Fibroblast of skin of right biceps (primary cell): ENCODE measurements at places on chromosomes 11 and 22.
A peak's percentile ranks its signal among the peaks of the same experiment; 100 is the strongest.

GRCh38 chr11:48104568-48104924, 112.1 kb upstream of the OR4B1 start:
- DNase-seq, result no peak

GRCh38 chr11:68206211-68206610, 6.9 kb downstream of the KMT5B start:
- DNase-seq, result peak; percentile 61

GRCh38 chr22:45001653-45002052, 8.2 kb downstream of the PHF21B start:
- DNase-seq, result no peak

DNA sequence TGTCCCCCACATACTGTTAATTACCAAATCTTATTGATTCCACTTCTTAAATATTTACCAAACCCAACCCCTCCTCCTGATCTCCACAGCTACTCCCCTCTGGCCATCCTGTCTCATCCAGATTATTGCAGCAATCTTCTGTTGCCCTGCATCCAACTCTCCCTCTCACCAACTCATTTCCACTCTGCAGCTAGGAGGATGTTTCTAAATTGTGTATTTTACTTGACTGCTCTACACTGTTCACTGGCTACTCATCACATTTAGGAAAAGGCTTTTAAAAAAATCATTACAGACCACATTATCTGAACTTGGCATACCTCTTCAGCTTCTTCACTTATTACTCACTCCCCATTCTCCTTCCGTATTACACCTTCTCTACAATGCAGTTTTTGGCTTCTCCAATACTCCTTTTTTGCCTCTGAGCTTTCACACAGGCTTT, 117.9 kb downstream of the ATG16L2 start:
- peak; percentile 59 for DNase-seq

DNA sequence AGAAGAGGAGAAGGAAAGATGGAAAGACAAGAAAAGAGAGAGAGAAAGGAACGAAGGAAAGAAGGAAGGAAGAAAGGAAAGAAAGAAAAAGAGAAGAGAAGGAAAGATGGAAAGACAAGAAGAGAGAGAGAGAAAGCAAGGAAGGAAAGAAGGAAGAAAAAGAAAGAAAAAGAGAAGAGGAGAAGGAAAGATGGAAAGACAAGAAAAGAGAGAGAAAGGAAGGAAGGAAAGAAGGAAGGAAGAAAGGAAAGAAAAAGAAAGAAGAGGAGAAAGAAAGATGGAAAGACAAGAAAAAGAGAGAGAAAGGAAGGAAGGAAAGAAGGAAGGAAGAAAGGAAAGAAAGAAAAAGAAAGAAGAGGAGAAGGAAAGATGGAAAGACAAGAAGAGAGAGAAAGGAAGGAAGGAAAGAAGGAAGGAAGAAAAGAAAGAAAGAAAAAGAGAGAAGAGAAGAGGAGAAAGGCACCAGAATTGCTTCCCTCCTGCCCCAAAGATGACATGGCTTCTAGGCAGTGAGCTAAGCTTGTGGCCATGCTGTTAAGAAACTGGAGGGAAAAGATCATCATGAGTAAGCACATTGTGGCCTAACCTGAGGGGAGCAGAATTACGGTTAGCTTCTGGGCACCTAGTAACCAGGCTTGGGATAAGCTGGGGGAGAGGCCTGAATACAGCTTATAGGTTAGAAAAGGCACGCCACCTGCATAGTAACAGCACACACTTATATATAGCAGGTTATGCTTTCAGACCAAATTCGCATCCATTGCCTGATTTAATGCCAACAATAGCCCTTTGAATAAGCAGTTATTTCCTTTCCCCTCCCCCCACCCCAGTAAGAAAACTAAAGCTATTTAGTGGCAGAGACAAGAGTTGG, 2.3 kb upstream of the ST3GAL4 start:
- DNase-seq, result peak; percentile 72

DNA sequence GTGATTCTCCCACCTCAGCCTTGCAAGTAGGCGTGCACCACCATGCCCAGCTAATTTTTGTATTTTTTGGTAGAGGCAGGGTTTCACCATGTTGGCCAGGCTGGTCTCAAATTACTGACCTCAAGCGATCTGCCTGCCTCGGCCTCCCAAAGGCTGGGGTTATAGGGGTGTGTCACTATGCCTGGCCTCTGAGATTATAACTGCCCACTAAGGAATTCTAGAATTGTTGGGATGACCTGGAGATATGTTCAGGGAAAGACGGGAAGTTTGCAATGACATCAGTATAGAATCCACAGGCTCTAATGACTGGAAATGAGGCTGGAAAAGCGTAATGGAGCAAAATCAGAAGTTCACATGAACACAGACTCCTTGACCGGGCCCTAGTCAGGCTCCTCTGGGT, 62.2 kb downstream of the CLMP start:
- DNase-seq, result no peak

DNA sequence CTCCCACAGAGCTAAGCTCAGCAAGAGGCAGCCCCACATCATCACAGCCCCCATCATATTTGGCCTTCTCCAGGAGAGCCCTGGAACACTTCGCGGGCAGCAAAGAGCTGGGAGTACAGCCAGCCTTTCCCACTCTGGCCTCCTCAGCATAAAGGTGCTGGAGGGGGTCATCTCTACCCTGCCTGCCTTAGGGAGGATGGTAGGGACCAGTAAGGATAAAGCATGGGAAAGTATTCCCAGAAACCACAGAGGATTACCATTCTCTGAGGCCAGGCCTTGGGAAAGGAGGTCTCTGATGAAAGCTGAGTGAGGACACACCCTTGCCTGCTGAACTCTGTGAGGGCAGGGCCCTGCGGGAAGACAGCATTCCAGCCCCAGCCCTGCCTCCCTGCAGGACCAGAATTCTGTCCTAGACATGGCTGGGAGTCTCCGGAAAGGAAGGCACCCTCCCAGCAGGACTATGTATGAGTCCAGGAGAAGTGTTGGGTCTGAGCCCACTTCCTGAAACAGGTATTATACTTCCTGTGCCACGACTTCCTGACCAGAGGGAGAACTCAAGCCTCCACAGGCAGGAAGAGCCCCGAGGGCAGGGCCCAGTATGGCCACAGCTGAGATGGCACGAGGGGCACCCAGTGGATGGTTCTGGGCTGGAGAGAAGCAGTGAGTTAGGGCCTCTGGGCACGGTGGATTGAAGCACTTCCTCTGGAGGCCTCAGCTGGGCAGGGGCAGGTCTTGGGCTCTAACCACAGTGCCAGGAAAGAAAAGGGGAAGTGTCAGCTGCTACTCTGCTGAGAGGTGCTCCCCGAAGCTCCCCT, 12.9 kb upstream of the CASTOR1 start:
- DNase-seq, result peak; percentile 60

- DNase-seq, result peak; percentile 81
Measured at GRCh38 chr11:103486604-103487003, 377.4 kb downstream of the DYNC2H1 start.

- DNase-seq, result no peak
Measured at GRCh38 chr22:28188178-28188879, 269.3 kb upstream of the PITPNB start.

DNA sequence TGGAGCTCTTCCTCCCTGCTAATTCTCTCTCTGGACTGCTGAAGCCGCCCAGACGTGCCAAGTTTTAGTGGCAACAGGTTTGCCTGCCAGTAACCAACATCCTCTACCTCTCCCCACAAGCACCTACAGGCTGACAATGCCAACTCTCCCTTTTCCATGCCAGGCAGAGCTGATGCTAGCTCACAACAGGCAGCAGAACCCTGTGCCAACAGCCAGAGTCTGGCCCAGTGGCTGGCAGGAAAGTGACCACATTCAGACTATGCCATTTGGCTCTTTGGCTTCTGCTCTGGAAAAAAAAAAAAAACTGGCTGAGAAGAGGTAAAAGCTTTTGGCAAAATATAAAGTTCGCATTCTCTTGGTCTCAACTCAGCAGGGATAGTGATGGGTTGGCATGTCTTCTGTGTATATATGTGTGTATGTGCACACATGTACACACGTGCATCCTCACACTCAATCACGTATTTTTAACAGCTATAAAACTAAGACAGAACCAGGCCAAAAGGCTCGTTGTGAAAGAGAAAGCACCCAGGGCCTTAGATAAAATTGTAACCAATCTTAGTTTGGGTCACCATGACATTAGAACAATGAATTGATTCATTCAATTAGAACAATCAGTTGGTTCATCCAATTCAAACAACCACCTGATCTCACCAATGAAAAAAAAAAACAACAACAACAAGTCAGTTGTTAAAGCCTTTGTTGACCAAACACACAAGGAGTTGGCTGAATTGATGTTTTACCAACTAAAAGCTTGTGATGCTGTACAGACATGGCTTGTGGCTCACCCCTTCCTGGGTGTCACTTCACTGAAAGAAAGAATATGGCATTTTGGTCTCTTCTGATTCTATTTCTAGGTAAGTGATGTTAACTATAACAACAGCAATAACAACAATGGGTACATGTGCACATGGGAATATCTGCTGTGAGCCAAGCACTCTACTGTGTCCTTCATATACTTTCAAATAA, 48.6 kb downstream of the TRIM29 start:
- no peak for DNase-seq

GRCh38 chr11:17958446-17958845, 54.4 kb downstream of the SERGEF start:
- DNase-seq, result no peak

- no peak for DNase-seq
Measured at GRCh38 chr11:121717296-121717695, 264.5 kb upstream of the SORL1-AS1 start.

- no peak for DNase-seq
Measured at GRCh38 chr22:30979932-30980331, 10.9 kb downstream of the TUG1 start.

DNA sequence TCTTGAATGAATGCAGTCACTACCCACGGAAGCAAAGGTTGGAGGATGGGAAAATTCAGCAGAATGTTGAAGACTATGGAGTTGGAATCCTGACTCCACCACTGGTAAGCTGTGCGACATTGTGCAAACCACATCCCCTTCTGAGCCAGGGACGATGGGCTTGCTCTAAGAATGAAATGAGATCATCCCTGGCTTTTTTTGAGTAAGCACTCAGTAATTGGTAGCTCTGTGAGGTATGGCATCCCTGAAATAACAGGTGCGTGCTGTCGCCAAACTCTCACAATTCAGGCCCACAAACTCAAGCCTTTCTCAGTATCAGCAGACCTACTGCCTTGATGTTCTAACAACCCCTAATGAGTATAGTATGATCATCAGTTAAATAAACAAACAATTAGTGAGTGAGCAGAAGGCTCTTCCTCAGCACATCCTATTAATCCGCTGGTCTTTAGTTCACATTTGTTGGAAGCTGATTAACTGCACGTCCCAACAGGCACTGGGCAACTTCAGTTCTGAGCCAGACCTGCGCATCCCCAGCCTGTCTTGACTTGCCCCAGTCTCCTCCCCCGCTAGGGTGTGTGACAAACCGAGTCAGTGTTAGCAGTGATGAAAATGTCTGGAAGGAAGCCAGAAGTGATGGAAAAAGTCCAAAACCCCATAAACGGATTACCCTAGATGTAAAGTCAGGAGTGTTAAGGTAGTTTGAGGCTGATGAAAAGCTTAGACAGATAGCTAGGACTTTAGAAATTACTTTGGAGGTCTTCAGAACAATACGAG, 235.5 kb downstream of the GRIK4 start:
- DNase-seq, result peak; percentile 2

DNA sequence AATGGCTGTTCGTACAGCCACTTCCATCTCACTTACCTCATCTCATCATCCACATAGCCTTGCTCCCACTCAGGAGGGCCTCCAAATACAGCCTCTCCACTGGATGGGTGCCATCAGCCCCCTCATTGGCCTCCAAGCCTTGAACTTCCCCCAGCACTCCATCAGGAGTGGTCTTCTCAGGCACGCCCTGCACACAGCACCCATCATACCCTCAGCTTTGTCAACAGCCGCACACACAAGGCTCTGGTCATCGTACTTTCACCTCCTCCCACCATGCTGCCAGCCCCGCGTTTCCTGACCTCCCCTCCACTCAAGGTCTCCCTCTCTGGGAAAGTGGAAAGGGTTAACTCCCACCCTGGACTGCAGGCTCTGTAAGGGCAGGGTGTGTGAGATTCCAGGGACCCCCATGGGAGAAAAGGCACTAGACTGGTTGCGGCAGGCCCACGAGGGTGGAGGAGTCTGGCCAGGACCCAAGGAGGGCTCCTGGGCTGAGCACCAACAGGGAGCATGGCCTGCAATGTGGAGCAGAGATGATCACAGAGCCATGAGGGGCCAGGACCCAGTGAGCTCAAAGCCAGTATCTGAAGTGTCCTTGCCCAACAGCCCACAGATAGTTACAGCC, 21.0 kb upstream of the SCARF2 start:
- DNase-seq, result no peak

GRCh38 chr11:2122222-2122906, 16.8 kb downstream of the IGF2 start:
- DNase-seq, result peak; percentile 49

- no peak for DNase-seq
Measured at GRCh38 chr11:27212248-27212780, 150.7 kb downstream of the CCDC34 start.
